ENCODE measurements at places on chromosomes 1 and 21.

- no peak for DNase-seq
Measured at GRCh38 chr1:35559317-35559944, 1.8 kb downstream of the NCDN start.

GRCh38 chr1:218281285-218281684, 3.8 kb upstream of the RRP15 start:
- no peak for DNase-seq

- peak; percentile 28 for DNase-seq
Measured at GRCh38 chr1:230424391-230425251, 1.5 kb downstream of the PGBD5 start.

- DNase-seq: no peak
Measured at GRCh38 chr21:25639551-25640201, 618 bp downstream of the JAM2 start.

- DNase-seq: no peak
Measured at GRCh38 chr1:96989302-96989701, 267.7 kb downstream of the PTBP2 start.

GRCh38 chr1:228852511-228853088, 117.3 kb downstream of the RHOU start:
- DNase-seq: no peak

DNA sequence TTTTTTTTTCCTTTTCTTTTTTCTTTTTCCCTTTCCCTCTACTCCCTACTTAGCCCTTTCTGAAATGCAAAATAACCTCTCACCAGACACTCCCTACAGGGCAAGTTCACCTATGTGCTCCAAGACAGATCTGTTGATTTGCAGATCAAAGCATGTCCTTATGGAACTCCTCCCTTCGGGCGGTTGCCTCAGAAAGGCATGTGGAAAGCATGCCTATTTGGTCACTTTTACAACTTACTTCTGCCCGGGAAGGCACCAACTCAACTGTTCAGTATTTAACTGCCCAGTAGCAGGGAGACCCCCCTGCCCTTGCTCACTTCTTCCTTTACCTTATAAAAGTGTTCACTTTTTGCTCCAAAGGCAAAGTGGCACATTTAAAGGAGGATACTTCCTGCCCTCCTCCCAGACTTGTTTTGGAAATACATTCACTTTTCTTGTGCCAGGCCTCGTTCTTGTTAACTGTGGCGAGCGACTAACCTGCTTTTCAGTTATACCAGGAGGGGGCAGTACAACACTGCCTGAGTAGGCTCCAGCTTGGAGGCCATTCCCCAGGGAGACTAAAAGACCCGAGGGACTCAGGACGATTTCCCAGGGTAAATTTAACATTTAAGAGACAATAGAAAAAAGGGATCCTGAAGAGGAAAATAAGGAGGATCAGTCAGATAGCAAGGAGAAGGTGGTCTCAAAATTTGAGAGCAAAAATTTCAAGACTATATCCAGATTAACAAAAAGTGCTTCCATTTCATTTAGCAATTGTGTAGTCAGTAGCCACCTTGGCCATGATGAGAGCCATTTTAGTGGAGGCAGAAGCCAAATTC, 12.3 kb upstream of the SLAMF7 start:
- peak; percentile 74 for DNase-seq

GRCh38 chr1:16348414-16349182, 3.7 kb downstream of the FBXO42 start:
- no peak for DNase-seq

DNA sequence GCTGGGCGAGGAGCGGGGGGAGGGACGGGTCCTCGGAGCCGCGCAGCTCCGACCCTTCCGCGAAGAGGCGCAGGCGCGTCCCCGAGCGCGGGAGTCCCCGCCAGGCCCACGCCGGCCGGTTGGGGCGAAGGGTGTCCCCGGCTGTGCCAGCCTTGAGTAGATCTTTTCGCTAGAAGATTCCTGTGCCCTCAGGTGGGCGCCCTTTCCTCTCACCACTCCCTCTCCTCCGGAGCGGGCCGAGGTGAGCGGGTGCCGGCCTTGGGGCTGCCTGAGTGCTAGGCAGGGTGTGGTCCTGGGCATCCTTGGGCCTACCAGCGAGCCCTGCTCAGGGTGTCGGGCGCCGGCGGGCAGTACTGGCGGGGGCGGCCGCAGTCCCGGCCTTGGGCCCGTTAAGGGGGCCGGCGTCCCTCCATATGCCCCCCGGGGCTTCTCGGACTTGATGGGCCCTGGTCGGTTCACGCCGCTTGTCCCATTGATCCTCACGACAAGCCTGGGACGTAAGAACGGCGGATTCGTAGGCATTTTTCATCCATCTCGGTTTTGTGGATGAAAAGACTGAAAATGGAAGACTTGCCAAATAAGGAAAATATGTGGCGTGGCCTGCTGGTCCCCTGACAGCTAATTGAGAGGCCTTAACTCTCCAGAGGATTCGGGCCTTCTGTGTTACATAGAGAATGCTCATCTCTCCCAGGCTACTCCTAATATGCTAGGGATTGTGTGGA, 712 bp downstream of the DEGS1 start:
- DNase-seq: peak; percentile 50

GRCh38 chr1:34186741-34187494, 10.2 kb downstream of the C1orf94 start:
- DNase-seq: no peak

- no peak for DNase-seq
Measured at GRCh38 chr21:25457411-25457810, 149.9 kb downstream of the MRPL39 start.
